ENCODE measurements at places on chromosomes 3 and 15.

- DNase-seq = peak; percentile 88
These were observed 3.6 kb downstream of the GALNT15 start for GRCh38 chr3:16177962-16178627.

GRCh38 chr15:67127965-67128364, 62.6 kb downstream of the SMAD3 start:
- DNase-seq = no peak

DNA sequence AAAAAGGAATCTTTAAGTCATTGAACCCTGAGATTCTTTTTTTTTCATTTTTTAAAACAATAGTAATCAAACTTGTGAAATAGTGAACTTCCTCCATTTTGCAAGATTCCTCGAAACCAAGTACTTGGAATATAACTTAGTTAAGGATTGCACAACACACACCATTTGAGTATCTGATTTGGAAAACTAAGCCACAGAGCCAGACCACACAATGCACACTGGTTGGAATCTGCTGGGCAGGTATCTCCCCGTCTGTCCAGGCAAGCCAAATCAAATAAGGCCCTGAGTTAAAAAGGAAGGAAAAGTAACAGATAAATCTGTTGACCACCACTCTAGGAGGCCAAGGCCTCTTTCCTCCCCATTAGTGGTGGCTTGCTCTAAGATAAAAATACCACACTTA, 177.5 kb upstream of the ICE2 start:
- DNase-seq = no peak

GRCh38 chr3:71542521-71543370, 40.8 kb downstream of the FOXP1 start:
- peak; percentile 94 for DNase-seq

DNA sequence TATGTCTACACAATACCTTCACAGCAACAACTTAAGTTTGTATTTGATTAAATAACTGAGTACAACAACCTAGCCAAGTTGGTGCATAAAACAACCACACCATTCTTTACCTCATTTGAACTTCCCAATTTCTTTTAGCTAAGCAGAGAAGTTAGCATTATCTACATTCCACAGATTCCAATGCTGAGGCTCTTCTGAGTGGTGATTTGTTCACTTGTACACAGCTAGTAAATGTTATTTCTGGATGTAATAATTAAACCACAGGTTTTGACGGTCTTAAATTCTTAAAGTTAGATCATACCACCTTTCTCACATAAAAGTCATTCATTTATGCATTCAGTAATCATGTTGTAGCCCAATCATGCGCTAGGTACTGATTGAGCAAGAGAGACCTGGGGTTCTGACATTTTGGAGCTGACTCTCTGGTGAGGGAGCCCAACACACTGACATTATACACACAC, 102.5 kb downstream of the SST start:
- DNase-seq = no peak

DNA sequence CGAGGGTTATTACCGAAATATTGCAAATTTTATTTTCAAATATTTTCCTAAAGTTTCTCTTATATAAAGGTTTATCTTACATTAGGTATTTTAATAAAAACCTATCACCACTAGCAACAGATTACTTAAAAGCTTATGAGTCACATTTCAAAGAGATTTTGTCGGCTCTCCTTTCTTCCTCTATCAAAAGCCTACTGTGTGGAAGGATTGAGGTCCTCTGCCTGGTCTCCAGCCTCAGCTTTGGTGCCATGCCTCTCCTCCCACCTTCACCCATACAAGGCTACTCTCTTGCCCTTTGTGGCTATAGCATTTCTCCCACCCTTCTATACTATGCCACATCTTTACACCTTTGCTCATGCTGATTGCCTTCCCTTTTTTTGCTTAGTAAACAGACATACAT, 199.3 kb downstream of the TNIK start:
- DNase-seq = no peak

All from left hindlimb (tissue), 1 donor.